ENCODE measurements at places on chromosomes 7 and 10. TPM values are rescaled to one million over a fixed set of nuclear protein-coding genes. Genes with fewer than 3 reads are reported as not detected.

GRCh38 chr10:135601-136464 lies 578 bp downstream of the ZMYND11 start:
- DNase-seq, result peak; percentile 80

NOS3 gene
- total RNA-seq, result 26.5 TPM

DNA sequence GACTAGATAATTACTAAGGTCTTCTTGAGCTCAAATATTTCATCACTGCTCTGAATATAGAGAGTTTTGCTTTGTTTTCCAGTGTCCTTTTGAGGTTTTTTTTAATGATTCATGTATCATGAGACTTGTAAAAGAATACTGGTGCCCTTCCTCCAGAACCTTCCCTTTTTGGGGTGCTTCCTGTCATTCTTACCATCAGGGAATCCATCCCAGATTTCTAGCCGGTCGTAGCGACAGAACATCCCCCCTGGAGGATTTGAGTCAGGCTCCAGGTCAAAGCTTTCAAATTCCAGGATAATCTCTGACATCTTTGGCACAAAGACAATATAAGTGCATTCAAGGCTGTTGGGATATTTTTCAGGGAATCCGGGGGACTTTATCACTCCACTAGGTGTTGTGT lies 71.0 kb downstream of the NRP1 start:
- DNase-seq, result no peak

METTL27 gene
- 0.35 TPM for total RNA-seq

GRCh38 chr10:28001353-28001752 lies 2.5 kb upstream of the ODAD2 start:
- no peak for DNase-seq

GRCh38 chr7:132485600-132486273 lies 90.5 kb downstream of the PLXNA4 start:
- DNase-seq, result no peak

GRCh38 chr10:87677595-87677994 lies 17.9 kb downstream of the PAPSS2 start:
- no peak for DNase-seq

NME8 gene
- not detected for total RNA-seq

COPG2 gene
- total RNA-seq, result 19.7 TPM

HOXA5 gene
- 0.30 TPM for total RNA-seq

SPDYE2B gene
- not detected for total RNA-seq

SPDYE11 gene
- not detected for total RNA-seq

DNA sequence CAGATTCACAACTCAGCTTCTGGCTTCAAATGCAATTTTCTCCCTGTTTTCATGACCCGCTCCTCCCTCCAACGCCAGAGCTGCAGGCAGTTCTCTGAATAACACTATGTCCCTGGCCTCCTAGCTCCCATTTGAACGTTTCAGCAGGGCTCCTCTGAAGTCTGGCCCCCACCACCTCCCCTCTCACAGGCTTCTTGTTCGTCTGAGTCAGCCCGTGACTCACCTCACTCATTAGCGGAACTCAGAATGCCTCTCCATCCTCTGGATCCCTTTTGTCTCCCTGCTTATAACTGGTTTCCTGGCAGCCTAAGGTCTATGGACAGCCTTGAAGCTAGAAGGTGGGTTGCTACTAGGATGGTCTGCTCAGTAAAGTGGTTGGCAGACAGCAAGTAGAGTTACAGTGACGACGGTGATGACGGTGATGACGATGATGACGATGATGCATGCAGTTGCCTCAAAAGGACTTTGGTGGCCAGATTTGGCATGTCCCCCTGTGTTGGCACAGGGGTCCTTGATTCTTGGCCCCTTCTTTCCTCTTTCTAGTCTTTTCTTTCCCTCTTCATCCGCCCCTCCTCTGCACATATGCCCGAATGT lies 83.3 kb upstream of the MKLN1 start:
- no peak for DNase-seq

DNA sequence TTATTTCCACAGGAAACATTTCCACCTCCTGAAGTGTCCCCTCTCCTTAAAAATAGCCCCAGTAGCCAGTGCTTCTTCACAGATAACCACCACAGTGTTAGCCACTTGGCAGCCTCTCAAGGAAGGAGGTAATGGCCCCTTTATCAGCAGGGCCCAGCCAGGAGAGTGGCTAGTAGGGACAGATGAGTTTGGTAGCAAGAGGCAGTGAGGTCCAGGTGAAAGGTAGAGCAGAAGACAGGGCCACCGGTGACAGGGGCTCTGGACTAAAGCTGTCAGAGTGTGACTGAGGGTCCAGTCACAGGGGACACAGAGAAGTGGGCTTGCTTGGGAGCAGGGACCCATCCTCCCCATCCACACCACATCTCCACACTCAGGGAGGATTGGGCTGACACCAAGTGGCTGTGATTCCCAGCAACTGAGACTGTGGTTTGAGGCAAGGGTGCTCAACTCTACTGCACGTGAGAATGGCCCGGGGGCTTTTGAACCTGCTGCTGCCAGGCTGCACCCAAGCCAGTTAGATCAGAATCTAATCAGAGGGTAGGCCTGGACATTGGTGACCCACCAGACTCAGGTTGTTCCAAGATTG lies 52.2 kb downstream of the C10orf120 start:
- no peak for DNase-seq

DNA sequence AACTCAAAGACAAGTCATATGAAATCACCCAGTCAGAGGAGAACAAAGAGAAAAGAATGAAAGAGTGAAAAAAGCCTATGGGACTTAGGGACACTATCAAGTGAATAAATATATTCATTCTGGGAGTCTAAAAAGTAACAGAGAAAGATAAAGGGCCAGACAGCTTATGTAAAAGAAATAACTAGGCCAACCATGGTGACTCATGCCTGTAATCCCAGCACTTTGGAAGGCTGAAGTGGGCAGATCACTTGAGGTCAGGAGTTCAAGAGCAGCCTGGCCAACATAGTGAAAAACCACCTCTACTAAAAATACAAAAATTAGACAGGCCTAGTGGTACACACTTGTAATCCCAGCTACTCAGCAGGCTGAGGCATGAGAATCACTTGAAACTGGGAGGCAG lies 154.7 kb upstream of the TMEM106B start:
- DNase-seq, result no peak

COL28A1 gene
- 0.51 TPM for total RNA-seq

All from cardiac septum (tissue), 1 donor.